ENCODE measurements at places on chromosomes 11 and 22.

DNA sequence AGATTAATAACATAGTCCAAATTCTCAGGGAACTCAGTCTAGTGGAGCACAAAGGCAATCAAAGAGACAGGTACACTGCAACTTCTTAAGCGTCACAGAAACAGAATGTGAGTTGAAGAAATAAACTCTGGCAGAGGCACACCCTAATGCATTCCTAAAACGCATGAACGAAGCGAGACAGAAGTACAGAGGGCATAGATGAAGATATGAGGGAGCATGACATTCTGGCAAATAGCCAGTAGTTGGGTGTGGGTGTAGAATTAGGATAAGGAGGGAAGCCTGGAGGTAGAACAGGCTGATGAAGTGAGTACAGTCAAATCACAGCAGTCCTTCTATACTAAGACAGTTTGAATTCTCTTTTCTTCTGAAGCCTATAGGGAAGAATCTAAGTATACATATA lies 838.7 kb upstream of the API5 start:
- no peak for DNase-seq

DNA sequence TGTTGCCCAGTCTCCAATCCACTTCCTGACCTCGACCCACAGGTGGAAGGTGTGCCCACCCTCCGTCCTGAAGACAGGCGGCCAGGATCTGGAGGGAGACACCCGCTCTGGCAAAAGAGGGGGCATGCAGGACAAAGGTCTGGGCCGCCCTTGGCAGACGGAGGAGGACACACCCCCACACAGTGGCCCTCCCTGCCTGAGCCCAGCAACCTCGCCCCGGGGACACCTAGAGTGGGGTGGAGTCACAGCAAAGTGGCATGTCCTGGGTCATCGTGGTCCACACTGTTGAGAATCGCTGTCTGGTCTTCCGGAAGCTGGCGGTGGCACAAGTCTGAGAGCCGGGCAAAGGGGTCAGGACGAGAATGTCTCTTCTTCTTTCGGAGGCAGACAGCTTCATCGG lies 47.9 kb downstream of the IGSF9B start:
- no peak for DNase-seq

DNA sequence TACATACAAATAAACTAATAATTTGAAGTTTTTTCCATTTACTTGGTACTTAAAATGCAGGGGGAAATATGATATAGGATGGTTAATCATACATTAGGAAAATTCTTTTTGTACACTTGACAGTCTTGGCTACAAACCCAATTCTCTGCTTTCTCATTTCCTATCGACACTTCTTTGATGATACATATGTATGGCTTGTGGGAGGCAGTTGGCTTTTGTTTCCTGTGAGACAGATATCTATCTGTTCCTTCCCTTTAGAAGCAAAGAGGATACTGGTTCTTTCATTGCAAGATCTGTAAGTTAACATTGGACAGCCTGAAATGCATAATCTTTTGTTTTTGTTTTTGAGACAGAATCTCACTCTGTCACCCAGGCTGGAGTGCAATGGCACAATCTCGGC lies 47.9 kb upstream of the ADORA2A start:
- no peak for DNase-seq

- no peak for DNase-seq
Observed at GRCh38 chr11:94700622-94701021, 67.5 kb upstream of the AMOTL1 start.

- no peak for DNase-seq
Observed at GRCh38 chr11:117923773-117924172, 5.4 kb downstream of the TMPRSS13 start.

DNA sequence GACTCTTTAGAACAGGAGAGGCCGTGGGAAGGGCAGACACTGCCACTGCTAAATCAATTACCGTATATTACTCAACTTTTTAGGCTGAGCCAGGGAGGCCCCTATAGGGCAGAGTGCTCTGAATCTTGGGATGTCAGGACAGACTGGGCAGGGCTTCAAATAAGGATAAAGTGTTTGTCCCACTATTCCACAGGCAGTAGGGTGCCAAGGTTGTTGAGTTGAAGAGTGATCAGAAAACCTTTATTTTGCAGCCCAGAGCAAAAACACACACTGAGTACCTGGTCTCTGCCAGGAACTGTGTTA lies 1.6 kb upstream of the B4GAT1 start:
- no peak for DNase-seq

GRCh38 chr22:46366327-46366731 lies 30.8 kb downstream of the TRMU start:
- DNase-seq = no peak

GRCh38 chr11:101583251-101584128 lies at the start of gene TRPC6:
Gene TRPC6 (minus strand): TSS chr11:101584007. CDS start chr11:101583503, 504 bp downstream.
- no peak for DNase-seq

GRCh38 chr11:62882431-62882749 lies 1.7 kb downstream of the SLC3A2 start:
- no peak for DNase-seq

- DNase-seq = no peak
Observed at GRCh38 chr11:10564696-10565318, 3.7 kb downstream of the LYVE1 start.

DNA sequence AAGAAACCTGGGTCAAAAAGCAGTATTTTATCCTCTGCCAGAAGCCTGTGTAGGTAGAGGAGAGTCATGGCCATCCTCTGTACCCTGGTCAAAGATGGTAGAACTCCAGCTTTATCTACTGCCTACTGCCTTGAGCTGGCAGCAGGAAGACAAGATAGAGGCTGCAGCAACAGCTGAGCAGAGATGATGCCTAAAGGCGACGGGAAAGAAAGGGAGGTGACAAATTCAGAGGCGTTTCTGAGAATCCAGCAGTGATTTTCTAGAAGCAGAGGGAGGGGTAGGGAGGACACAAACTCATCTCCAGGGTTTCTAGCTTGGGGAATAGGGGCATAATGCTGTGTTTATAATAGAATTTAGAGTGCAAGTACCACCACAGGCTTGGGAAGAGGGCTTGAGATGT lies 15.5 kb upstream of the C1QTNF4 start:
- DNase-seq = no peak

DNA sequence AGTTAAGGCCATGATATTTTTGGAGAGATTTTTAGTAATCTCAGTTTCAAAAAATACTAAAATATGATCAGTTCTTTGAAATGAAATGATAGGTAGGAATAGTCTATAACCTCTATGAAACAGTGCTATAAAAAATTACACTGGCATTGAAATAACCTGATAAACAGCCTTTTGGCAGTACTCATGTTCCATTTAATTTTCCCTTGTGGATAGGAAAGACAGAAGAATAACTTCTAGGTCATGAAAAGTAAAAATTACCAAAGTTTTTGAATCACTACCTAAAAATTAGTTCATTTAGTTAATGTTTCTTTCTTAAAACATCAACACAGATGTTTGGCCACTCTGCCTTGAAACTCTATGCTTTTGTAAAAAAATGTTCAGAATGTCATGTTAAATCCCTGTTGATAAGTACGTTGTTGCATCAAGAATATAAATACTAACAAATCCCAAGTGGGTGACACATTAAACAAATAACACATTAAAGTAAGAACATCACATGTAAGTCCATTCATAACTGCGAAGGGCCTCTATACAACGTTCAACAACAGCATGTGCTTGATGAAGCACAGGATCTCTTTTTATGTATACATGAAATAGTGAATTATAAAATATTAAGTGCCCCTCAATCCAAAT lies 290.2 kb downstream of the SWAP70 start:
- no peak for DNase-seq

DNA sequence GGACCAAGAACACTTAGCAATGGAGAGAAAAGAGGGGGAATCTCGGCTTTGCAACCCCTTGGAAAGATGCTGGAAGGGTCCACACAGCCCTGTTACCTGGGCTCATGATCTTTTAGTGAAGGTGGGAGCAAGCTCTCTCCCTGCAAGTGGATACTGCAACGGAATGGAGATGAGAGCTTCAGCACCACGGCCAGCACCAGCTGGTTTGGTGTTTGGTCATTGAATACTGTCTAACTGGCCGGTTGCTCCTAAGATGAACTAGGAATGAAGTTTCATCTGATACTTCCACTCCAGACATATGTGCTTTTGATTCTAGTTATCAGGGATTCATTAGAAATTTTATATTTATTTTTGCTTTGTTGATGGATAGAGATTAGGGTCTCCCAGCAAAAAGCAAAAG lies 16.3 kb downstream of the HTR3A start:
- no peak for DNase-seq

GRCh38 chr22:46110215-46110614 lies 40.1 kb upstream of the PPARA start:
- no peak for DNase-seq

DNA sequence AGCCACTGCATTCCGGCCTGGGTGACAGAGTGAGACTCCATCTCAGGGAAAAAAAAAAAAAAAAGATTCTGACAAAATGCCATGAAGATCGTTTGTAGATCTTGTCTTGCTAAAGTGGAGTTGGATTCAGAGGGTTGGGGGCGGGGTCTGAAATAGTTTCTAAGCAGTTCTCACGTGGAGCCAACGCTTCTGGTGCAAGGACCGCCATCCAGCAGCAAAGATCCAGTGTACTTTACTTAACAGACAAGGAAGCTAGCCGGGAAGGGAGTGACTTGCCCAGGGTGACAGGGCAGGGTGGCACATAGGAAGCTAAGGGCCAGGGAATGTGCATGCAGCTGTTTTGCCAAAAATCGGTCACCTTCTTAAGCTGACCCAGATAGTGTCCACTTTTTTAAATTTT lies 27.4 kb downstream of the APOL1 start:
- no peak for DNase-seq

- no peak for DNase-seq
Observed at GRCh38 chr11:16727806-16728205, 10.6 kb upstream of the C11orf58 start.

GRCh38 chr11:2132874-2133240 lies 6.3 kb downstream of the IGF2 start:
- no peak for DNase-seq

- no peak for DNase-seq
Observed at GRCh38 chr11:133842053-133842452, 3.3 kb downstream of the SPATA19 start.

DNA sequence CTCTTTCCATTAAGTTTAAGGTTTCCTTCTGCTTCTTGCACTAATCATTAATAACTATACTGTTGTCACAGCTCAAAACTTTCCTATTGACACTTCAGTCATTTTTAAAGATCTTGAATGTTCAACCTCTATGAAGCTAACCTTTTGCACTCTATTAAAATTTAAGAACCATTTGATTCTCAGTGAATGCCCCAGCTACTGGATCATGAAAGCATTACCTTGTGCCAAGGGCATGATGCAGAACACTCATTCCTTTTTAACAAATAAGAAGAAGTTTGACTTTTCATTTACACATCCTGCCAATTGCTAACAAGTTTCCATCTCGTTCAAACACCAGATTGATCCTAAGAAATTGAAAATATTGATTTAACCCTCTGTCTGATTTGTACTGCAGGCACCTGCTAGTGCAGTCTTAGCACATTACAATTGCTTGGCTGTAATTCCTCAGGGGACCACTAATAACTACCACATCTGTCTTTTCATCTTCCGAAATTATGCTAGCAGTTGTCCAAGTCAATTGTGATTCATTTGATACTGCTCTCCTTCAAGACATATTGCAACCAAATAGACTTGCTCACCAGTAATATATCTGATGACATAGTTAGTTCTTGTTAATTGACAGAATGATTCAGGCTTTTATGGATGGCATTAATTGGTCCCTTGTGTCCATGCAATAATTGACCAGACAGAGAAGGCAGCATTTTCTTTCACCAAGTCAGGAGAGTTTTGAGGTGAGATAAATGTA lies 158.4 kb downstream of the TEAD1 start:
- DNase-seq = no peak

DNA sequence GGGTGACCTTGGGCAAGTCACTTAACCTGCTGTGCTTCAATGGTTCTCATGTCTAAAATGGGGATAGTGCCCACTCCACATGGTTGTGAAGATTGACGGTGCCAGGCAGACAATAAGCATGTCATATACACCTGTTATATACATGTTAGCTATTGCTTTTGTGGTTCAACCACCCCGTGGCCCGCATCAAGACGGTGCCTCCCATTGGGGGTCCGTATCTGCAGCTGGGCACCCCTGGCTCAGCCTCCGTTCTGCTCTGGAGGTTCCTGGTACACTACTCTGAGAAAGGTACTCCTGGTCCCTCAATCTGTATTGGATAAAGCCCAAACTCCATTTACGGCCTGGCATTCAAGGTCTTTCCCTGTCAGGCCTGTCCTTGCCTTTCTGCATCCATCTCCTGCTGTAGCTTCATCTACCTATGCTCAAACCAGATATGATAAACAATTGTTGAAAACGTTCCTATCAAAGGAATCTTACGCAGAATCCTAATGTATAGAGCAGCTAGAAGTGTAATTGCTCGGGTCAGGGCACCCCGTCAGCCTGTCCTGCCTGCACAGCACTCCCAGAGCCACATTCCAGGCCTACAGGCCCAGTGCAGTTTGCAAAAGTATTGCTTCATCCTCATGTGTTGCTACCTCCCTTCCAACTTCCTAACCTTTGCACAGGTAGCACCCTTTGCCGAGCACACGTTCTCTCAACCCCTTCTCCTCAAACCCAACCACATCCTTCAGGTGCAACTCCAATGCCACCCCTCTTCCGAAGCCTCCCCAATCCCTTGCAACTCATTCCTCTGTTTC lies 194.9 kb downstream of the BCR start:
- no peak for DNase-seq

DNA sequence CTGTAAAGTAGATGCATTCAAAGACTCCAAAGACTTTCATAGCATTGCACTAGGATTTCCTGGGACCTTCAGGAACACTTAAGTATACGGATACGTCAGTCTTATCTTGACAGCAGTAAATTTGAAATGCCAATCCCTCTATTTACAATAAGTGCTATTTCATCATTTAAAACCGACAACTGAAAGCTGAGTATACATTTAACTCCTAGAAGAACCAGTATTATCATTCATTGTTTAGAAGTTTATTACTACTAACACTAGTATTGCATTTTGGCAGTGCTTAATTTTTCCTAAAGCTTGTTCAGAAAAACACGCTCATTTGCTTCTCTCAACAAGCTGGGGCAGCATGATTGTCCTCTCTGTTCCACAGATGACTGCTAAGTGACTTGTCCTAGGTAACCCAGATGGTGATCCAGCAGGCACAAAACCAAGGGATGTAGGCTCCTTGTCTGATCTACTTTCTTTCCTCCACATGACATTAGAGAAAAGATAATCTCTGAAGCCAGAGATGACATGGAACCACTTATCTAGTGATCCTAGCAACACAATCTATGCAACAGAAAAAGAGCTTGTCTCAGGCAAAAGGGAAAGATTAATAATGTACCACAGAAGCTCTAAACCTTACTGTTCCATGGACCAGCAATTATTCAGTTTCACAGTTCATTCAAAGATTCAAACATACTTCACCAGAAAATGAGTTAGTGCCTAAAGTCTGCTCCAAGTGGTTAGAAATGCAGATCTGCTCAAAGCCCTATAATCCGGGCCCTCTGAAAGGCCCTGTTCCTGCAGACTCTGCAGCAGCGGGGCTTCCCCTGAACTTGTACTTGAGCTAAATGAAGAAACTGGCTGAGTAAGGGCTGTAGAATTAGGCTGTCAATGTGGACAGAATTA lies 5.2 kb downstream of the MAML2 start:
- DNase-seq = no peak
